ENCODE measurements at places on chromosomes 2 and 18.

- no peak for DNase-seq
Observed at GRCh38 chr2:63059793-63060471, 9.3 kb downstream of the OTX1 start.

- DNase-seq, result no peak
Observed at GRCh38 chr2:123895651-123896050, 129.4 kb upstream of the CNTNAP5 start.

GRCh38 chr18:75408554-75409506 lies 18.7 kb downstream of the SMIM21 start:
- peak; percentile 16 for DNase-seq

- DNase-seq, result no peak
Observed at GRCh38 chr18:6221602-6222014, 193.1 kb downstream of the L3MBTL4 start.

- DNase-seq, result no peak
Observed at GRCh38 chr18:22280453-22280750, 111.0 kb downstream of the GATA6 start.

GRCh38 chr2:71154798-71155197 lies 24.4 kb downstream of the MPHOSPH10 start:
- DNase-seq, result no peak

DNA sequence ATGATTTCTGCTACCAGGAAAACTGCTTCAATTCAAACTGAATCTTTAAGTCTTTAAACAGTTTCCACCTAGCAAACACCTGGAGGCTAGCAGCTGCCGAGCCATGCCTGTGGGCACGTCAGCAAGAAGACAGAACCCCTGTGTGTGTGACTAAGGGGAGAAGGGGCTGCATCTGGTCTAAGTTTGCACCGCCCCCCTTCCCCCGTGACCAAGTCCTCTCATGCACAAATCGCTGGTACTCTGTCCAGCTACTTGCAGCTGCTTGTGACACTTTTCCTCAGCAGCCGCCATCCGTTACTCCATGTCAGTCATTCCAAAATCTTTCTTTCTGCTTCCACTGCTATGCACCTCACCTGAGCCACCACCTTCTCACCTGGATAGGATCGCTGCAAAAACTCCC lies 355.0 kb downstream of the SS18 start:
- no peak for DNase-seq

DNA sequence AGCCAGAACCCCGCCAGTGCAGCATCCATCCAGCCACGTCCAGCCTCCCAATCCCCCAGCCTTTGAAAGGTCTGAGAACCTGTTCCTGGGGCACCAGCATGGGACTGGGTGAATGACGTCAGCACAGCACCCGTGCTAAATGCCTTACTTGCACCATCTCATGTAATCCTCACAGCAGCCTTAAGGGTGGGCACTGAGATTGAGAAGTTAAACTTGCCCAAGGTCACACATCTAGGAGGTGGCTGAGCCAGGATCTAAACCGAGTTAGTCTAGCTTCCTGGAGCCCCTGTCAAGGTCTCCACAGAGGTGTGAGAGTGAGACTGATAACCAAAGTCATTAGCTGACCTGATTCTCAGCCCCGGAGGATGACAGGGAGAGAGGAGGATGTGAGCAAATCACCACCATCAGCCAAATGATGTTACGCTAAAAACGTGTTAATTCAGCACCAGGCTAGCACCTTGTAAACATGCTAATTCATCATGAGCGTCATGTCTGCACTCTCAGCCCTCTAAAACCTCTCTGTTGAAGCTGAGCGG lies 4.6 kb downstream of the CD8A start:
- no peak for DNase-seq

DNA sequence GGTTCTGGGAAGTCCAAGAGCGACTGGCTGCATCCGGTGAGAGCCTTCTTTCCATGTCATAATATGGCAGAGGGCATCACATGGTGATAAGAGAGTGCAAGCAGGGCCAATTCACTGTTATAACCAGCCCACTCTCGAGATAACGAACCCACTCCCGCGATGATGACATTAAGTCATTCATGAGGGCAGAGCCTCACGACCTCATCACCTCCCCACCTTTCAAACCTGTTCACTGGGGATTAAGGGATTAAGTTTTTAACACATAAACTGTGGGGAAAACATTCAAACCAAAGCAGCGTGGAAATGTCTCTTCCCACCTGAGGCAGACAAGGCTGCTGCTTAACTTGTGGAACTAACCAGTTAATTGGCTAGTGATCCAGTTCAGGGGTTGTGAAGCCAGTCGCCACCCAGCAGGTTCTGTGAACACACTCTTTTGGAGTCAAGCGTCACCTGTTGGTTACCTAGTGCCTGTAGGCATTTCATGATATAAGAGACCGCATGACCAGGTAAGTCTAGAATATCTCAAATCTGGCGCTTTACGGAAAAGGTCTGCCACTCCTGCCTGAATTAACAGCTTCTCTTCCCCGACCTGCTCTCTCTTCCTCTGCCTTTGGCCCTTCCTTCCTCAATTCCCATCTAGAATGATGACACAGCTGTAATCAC lies 54.3 kb downstream of the EDAR start:
- no peak for DNase-seq

DNA sequence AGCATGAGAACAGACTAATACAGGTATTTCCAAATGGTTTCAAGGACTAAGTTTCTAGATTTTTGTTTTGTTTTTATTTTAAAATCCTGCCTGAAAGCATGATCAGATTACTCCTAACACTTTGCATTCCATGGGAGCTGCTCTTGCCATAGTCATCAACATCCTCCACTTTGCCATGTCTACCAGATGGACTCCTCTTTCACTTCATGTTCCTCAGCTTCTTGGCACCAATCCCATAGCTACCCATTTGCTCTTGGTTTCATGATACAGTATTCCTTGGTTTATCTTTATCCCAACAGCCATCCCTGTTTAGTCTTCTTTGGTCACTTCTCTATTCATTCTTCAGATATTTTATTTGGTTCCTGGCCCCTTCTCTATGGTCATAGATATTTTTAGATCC lies 154.2 kb upstream of the CCDC195 start:
- no peak for DNase-seq

DNA sequence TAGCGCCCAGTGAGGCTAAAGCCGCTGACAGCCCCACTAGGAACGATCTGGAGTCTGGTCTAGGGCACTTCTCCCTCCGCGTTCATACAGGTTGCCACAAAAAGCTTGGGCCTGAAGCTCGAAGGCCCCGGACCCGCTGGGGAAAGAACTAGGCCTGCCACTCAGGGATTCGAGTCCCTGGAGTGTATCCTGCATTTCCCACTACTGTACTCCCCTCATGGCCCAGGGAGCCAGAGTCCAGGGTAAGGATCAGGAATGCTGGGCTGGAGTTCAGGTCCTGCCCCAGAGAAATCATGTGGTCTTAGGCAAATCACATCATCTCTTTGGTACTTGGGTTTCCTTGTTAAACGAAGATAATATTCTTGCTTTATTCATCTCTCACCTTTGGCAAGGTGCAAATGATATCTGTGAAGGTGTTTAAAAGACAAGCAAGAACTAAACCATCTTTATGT lies 1.4 kb upstream of the ZFP36L2 start:
- DNase-seq, result no peak

All from stimulated activated CD4-positive, alpha-beta T cell treated with anti-CD3 and anti-CD28 coated beads, Interleukin-2, amount 100 ng/mL, for 4 hours (primary cell).